Stimulated activated CD4-positive, alpha-beta T cell treated with anti-CD3 and anti-CD28 coated beads, TNF-alpha, amount 100 ng/mL, for 4 hours (primary cell): ENCODE measurements at places on chromosomes 4 and X.

DNA sequence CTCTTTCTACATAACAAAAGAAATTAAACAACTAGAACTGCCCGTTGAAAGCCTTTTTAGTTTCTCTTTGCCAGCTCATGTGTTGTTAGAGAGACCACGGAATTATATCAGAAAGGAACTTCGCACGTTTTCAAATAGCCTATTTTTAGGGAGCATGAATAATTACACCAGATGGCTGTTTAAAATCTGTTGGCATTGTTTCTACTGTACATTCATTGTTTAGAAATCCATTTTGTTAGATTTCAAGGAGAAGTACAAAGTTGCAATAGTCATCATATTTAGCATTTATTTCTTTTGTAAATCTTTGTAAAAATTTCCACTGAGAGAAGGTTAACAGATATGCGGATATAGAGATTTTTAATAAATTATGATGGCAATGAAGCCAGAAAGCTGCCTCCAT is 403.0 kb upstream of the HS3ST1 start:
- no peak for DNase-seq

- no peak for DNase-seq
Measured at GRCh38 chr4:41656572-41657520, 91.7 kb downstream of the PHOX2B start.

- DNase-seq: no peak
Measured at GRCh38 chr4:174427571-174428140, 94.6 kb downstream of the HPGD start.

- no peak for DNase-seq
Measured at GRCh38 chrX:97363843-97364242, 480.1 kb downstream of the RPA4 start.

GRCh38 chr4:121390335-121390734 is 9.5 kb upstream of the QRFPR start:
- no peak for DNase-seq

DNA sequence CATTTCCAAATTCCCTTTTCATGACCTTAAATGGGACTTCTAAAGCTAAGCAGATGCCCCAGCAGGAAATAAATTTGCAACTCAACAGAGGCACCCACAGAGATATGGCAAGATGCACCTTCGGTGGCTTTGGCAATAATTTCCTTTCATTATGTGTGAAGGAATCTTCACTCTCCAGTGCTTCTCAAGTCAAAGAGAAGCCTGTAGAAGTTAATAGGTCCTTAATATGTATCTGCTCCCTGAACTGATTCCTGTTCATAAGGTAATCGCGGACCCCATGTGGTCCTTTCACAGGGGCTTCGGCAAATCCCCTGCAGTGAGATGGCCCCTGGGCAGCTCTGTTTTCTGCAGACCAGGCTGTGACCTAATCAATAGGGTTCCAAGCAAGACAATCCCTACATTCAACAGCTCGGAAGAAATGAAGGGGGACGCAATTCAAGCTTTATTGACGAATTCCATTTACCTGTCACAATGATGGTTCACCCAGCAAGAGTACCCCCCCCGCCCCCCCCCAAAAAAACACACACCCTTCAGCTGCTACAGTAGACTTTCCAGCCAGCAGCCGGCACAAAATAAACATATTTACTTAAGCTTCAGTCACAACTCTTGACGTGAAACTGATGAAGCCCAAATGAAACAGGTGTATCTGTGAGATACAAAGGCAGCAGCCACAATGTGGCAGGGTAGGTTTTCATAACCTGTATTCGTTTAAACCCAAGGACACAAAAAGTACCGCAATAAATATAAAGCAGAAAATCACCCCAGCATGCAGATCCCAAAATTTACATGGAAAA is 35.3 kb downstream of the FAT1 start:
- DNase-seq: no peak

- no peak for DNase-seq
Measured at GRCh38 chr4:140448830-140449229, 21.4 kb upstream of the CLGN start.

DNA sequence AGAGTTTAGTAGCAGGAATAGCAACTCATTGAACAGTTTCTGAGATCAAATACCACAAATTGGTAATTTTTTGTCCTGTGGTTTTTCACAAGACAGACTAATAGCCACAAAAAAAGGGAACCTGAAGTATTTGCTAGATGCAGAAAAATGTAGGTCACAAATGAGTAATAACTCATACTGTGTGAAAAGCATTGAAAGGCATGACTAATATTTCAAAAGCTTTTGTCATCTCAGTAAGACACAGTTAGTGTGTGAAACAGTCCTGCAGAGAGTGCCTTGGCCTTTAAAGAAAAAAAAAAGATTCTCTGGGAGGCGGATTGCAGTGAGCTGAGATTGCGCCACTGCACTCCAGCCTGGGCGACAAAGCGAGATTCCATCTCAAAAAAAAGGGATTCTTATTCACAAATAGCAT is 31.4 kb upstream of the SLC25A31 start:
- DNase-seq: no peak

- DNase-seq: no peak
Measured at GRCh38 chrX:96770315-96770714, 85.7 kb downstream of the DIAPH2 start.

DNA sequence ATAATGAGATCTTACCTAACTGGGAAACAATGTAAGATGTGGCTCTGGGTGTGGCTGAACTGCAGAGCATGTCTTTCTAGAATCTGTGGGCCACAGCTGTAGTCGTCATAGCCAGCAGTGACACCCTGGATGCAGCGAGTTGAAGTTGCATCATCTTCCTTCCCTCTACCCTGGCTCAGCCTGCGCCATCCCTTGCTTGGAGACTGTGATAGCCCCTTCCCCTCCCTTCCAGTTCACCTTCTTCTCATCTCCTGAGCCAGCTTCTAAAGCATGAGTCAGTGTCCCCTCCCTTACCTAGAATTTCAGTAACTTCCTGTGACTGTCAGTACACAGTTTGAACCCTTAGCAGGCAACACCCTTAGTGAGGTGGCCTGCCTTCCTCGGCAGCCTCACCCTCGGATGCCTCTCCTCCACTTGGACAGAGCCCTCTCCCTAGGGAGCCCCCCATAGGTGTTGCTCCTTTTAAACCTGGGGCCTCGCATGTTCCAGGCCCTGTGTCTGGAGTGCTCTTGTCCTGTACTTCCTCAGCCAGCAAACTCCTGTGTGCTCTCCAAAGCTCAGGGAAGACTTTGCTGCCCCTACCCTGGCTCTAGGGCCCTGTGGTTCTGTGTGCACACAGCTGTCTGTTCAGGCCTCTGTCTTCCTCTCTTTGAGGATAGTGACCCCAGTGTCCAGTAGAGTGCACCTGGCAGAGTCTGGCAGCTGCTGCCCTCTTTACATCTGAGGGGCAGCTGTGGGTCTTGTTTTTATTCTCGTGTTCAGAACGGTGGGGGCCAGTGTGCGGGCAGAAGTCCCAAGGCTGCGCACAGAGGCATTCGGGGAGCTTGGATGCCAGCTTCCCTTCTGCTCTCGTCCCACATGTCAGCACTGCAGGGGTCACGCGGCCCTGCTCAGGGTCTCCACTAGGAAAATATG is 43.7 kb upstream of the TADA2B start:
- DNase-seq: no peak

DNA sequence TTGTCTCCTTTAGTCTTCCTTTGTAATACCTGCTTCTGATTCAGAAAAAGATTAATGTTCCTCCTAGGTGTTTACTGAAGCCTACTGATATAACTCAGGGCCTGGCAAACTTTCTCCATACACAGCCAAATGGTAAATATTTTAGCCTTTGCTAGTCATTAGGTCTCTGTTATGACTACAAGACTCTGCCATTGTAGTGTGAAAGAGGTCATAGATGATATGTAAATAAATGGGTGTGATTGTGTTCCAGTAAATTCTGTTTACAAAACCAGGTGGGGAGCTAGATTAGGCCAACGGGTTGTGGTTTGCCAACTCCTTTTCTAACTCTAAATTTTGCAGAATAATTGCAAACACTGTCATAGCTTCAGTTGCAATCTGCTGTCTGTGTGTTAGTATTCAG is 568.1 kb upstream of the GNPDA2 start:
- DNase-seq: no peak

DNA sequence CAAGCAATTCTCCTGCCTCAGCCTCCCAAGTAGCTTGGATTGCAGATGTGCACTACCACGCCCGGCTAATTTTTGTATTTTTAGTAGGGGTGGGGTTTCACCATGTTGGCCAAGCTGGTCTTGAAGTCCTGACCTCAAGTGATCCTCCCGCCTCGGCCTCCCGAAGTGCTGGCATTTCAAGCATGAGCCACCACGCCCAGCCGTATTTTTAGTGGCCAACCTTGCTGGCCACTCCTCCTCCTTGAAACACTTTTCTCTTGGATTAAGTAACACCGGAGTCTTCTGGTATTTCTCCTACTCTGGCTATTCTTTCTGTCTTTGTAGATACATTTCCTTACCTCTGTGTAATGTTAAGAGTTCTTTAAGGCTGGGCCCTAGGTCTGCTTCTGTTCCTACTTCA is 11.1 kb upstream of the RPL39 start:
- DNase-seq: no peak

- DNase-seq: no peak
Measured at GRCh38 chr4:33386764-33387163, 2666.6 kb downstream of the PCDH7 start.

DNA sequence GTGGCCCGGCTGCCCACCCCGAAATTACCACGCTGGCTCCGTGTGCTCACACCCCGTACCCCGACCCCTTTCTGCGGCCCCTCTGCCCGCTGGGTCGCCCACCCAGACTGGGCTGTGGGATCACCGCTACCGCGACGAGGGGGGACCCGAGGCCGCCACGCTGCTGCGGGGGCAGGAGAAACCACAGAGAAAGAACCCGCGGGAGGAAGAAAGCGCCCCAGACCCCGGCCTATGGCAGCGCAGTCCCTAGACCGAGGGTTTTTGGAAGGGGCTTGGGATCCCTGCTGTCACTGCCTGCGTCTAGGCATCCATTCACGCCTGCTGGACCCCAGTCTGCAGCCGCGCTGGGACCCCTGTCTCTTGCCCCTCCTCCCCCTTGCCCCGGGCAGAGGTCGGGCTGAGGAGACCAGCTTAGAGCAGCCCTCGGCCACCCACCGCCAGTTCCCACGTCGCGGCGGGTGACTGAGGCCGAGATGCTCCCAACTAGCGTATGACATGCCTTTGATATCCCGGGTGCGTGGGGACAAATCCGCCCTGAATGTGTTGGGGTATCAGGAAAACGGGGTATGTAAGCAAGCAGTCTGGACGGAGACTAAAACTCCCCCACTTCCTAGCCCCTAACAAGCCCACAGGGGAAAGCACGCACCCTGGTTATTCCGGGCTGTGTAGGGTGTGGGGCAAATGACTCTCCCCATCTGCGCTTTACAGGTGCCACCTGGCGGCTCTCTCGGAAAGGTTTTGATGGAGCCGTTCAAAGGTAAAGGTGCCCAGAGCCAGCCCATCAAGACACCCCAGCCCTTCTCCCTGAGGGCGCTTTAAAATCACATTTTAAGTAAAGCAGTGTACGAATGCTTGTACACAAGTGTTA is 862 bp upstream of the INPP4B start:
- DNase-seq: peak; percentile 66

DNA sequence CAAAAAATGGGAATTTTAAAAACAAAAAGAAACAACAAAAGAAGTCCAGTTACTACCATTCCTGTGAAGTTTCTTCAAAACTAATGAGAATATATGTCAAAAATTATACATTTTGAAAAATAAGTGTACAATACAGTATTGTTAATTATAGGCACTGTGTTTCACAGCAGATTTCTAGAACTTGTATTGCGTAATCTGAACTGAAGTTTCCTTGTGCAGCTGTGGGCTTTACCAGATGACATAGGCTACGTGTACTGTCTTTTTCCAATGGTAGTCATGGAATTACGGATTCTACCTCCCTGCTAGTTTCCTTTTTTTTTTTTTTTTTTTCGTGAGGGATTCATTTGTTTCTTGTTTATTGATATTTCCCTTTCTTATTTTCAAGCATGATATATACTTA is 113.8 kb upstream of the GABRA2 start:
- DNase-seq: no peak

DNA sequence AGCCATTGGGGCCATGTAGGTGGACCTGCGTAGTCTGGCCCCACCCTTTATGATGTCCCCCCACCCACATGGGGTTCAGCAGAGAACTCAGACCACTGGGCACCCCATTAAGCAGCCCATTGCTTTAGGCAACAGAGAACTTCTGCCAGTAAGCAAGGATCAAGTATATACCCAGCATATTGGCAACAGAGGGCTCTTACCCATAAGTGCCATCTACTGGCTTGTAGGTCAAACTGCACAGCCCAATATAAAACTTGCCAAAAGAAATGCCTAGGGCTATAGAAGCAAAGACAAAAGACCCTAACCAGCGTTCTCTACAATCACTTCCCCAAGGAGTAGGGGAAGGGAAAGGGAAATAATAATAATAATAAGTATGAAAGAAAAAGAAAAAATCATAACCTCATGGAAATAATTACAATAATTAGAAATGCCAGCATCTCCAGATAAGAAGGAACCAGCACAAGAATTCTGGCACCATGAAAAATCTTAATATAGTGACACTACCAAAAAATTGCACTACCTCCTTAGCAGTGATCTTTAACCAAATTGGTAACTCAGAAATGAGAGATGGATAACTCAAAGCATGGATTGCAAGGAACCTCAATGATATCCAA is 1090.7 kb downstream of the FAT4 start:
- DNase-seq: no peak

DNA sequence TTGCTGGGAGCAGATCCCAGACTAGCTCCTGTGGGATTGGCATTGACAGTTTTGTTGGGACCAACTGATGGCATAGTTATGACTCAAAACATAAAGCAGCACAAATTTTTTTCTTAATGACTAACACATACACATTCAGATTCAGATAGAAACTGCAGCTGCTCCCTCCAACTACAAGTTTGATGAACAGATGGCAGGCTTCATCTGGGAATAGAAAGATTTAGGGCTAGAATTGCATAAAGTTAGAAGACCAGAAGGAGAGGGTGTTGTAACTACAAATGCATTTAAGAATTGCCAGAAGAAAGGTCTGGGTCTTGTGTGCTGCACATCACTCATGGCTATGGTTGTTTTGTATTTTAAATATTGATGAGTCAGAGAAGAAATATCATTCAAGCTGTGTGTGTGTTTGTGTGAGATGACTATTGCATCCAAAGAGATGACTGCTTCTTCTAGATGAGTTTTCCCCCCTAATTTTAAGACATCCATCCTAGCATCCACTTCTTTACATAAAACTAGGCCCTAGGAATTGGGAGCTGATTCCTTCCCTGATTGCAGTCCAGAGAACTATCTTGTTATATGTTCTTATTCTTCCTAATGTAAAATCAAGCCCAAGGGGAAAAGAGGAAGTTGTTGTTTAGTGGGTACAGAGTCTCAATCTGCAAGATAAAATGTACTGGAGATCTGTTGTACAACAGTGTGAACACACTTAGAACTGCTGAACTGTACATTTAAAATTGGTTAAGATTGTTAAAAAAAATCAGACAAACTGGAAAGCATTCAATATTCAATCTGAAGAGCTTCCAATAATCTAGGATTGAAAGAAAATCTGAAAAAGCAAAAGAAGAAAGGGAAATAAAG is 175.1 kb downstream of the PARM1 start:
- no peak for DNase-seq

GRCh38 chr4:100690812-100691211 is 173.0 kb upstream of the EMCN start:
- no peak for DNase-seq

- no peak for DNase-seq
Measured at GRCh38 chr4:73734530-73735001, 5.8 kb upstream of the CXCL8 start.
